ENCODE measurements at places on chromosomes 11 and 22.
A peak's percentile ranks its signal among the peaks of the same experiment; 100 is the strongest.

- no peak for DNase-seq
These were observed 40.1 kb upstream of the PPARA start for GRCh38 chr22:46110215-46110614.

DNA sequence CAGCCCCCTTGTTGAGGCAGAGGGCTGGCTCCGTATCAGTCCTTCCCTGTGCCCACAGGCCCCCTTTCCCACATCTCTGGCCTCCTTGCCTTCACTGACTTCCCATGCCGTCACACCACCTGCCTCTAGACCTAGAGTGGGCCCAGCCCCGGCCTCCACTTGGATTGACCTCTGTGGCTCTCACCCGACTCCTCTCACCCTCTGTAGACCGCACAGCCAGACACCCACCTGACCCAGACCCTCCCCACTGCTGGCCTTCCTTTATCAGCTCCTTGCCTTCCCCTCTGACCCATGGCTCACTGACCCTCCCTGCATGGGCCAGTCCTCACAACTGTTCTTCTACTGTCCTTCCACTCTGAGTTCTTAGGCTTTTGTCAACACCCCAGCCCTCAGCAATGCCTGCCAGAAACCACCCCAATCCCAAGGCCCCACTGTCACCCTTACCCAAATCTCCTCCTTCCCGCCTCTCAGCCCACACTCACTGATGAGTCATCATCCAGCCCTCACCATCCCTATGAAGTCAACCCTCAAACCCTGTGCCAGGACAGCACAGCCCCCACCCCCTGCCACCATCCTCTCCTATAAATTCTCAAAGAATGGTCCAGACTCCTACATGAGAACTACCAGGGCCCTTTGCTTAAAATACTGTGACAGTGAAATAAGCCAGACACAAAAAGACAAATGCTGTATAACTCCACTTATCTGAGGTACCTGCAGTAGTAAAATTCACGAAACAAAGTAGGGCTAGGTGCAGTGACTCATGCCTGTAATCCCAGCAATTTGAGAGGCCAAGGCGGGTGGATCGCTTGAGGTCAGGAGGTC is 53.4 kb downstream of the SCGB1A1 start:
- DNase-seq: peak; percentile 34

- no peak for DNase-seq
These were observed 700.0 kb upstream of the ANO5 start for GRCh38 chr11:21492931-21493330.

DNA sequence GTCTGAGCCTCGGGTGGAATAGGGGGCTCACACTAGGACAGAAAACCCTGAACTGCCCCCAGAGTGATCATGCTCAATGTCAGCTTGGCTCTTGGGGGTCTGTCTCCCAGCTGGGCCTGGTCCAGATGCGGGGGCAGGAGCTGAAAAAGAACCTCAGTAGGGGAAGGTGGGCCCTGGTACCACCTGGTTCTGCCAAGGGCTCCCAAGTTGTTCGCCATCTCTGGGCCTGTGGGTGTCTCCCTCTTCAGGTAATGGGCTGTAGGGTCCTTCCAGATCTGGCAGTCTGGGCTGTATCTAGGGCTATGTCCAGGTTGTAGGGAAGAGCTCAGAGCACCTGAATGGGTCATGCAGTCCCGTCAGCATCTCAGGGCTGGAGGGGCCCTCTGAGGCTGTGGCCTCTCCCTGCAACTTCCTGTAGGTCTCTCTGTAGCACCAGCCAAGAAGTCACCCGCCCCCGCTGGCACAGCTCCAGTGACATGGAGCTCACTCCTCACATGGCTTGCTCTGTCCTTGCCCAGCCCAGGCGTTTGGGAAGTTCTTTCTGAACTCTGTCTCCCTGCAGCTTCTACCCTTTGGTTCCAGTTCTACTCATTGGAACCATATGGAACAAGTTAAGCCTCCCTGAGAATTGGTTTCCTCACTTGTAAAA is 33.0 kb upstream of the SOX10 start:
- DNase-seq: no peak

GRCh38 chr11:115030166-115030565 is 351.8 kb downstream of the NXPE2 start:
- DNase-seq: no peak

DNA sequence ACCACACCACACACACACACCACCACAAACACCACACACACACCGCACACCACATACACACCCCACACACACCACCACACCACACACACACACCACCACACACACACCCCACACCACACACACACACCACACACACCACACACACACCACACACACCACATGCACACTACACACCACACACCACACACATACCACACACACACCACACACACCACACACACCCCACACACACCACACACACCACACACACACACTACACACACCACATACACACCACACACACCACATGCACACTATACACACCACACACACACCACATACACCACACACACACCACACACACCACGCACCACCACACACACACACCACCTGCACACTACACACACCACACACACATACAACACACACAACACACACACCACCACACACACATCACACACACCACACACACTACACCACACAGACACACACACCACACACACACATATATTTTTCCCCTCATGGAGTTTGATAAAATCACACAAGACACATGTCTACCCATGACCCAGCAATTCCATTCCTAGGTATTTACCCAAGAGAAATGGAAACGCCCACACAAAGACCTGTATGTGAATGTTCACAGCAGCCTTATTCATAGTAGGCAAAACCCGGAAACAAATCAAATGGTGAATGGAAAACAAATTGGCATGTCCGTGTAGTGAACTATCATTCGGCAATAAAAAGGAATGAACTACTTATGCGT is 14.3 kb downstream of the CD5 start:
- no peak for DNase-seq

DNA sequence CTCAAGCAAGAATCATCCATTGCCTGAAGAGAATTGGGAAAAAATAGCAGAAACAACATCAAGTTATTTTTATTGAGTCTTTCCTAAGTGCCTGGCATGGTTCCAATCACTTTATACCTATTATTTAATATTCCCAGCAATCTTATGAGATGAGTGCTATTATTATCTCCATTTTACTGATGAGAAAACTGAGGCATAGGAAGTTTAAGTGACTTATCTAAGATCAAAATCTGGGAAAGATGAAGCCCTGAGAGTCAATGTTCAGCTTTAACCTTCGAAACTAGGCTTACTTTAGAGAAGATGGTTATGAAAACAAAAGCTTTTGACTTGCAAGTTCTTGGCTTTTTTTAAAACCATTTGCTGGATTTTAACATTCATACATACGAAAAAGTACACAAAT is 141.6 kb downstream of the APIP start:
- no peak for DNase-seq

DNA sequence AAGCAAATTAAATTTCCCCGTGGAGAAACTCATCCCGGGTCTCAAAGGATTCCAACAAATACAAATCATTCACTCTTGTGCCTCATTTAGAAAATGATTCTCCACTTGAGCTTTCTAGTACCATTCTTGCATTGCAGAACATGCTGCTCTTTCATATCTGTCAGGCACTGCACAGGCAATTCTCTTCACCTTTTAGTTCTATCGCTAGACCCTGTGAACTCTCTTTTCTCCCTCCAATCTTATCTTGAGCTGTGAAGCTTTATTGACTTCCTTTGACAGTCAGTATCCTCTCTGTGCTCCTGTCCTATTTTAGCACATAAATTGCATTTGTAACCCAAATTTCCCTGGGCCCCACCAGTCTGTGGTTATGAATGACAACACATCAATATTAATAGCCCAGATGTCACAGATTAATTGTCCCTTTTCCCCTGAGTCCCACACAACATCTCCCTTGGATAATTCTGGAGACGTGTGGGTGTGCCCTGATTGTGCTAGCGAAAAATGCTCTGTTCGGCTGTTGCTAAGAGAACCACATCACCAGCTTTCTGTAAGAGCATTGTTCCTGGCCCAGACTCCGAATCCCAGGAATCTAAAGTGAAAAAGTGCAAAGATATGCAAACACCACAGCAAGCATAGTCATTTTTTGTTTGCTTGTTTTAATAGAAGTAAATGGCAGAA is 22.4 kb upstream of the SC5D start:
- DNase-seq: no peak

DNA sequence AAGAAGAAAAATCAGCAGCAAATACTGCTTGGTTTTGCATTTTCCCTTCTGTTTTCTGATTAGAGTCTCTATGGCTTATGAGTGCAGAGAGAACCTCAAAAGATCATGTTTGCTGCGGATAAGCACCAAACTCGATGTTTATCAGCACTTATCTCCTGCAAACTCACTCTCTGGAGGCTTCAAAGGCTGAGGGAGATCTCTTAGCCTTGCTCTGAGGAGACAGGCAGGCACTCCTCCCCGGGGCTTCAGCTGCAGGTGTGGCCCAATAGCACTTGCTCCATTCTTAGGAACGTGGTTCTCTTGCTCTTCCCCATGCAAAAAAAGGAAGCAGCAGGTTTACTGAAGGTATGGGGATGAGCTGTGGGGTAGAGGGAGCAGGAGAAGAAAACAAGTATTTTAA is 45.1 kb downstream of the FLI1 start:
- DNase-seq: no peak

DNA sequence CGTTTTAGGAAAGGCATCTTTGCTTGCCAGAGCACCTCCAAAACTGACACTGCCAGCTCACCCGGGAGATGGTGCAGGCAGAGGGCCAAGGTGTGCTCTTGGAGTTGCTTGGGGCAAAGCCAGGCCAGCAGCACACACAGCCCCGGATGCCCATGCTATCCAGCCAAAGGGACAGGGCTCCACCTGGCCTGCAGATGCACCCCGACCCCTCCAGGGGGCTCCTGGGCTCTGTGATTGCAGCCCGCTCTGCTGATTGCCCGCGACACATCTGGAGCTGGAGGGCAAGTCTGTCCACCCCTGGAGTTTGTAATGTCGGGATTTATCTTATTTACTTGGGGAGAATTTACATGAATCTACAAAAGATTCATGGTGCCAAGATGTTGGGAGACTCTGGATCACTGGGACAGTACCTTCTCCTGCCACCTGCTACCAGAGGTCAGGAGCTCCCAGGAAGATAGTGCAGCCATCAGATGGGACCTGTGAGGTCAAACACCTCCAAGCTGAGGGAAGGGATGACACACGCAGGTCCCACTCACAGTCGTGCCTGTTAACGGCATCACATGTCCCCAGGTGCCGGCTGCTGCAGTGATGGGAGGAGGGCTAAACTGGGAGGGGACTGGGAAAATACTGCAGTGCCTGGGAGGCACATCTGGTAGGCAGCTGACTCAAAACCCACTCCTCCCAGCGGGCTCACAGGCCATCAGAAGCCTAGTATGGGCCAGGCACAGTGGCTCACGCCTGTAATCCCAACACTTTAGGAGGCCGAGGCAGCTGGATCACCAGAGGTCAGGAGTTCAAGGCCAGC is 17.2 kb downstream of the CBX7 start:
- DNase-seq: peak; percentile 51

- DNase-seq: no peak
These were observed 275.4 kb upstream of the MPPED2 start for GRCh38 chr11:30861531-30861930.

DNA sequence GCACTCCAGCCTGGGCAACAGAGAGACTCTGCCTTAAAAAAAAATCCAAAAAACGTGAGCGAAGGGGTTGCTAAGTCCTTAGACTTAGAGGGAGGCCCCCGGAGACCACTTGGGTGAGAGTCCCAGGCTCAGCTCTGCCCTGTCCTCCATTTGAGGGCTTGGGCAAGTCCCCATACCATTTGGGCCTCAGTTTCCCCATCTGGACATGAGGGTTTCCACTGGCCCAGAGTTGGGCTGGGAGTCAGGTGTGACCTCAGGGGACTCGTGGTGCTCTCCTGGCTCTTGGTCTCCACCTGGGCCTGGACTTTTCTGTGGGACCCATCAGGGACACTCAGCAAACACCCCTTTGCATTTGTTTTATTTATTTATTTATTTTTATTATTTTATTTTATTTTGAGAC is 35.2 kb upstream of the CSNK1E start:
- no peak for DNase-seq

DNA sequence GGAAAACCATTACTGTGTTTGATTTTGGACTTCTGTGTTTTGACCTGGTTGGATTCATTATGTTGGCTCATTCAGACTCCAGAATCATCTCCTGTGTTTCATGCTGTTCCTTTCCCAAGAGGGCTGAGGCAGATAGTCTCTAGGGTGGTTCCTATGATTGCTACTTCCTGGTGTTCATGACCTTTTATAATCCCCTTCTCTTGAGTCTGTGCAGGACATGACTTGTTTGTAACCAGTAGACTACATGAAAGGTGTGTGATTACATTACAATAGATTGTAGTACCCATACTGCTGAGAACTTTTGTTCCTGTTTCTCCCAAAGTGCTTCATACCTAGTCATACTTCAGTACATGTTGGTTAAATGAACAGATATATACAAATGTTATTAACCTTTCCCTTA is 700.6 kb downstream of the METTL15 start:
- DNase-seq: no peak

DNA sequence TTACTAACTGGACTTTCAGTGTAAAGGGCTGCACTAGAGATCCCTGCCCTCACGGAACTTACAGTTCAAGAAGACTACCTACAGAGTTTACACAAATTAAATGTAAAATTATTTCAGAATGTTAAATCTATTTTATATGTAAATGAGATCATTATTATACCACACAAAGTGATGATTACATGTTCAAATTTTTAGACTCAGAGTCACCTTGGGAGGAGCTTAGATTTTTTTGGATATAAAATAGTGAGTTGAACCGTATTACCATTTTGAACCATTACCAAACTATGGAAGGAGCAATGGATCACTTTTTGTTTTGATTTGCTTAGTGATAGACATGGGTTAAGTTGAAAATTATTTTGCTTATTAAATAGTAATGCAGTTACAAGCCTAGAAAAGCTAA is 1.6 kb downstream of the IPO7 start:
- no peak for DNase-seq

GRCh38 chr11:47991894-47992293 is 11.5 kb downstream of the PTPRJ start:
- DNase-seq: no peak

GRCh38 chr22:47201996-47202818 is 439.8 kb downstream of the TBC1D22A start:
- DNase-seq: no peak

- no peak for DNase-seq
These were observed 908 bp downstream of the PLCB3 start for GRCh38 chr11:64252003-64252872.

GRCh38 chr11:85647078-85647477 is 689 bp upstream of the TMEM126A start:
- DNase-seq: no peak

GRCh38 chr11:59259867-59260475 is 47.2 kb upstream of the MPEG1 start:
- DNase-seq: no peak

DNA sequence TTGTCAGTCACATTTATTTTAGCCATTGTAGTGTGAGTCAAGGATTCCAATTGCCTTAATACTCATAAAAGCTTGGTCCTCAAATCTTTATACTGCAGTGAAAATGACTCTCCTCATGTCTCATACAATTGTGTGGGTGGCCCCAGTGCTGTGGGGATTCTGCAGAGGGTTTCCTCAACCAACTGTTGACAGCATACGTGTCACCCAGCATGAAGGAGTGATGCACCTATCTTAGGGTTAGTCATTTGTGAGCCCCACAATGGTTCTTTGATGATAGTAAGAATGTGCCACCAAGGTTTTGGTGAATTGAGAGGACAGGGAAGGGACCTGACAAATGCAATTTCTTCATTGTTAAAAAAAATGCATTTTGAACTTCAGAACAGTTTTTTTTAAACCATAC is 1046.2 kb downstream of the OPCML start:
- DNase-seq: no peak
